A549 treated with AZD2906 at 1 μM for 4 hours (cell line): ENCODE measurements at places on chromosomes 13 and 19. TPM values are rescaled to one million over a fixed set of nuclear protein-coding genes. Genes with fewer than 3 reads are reported as not detected.

The RABAC1 gene
- total RNA-seq: 204 to 299 TPM (median 270 TPM) in 5 replicates

The C19orf73 gene
- 0.91 to 2.0 TPM (median 1.6 TPM) in 5 replicates for total RNA-seq

The TJP3 gene
- 0.25 to 0.59 TPM (median 0.37 TPM) in 5 replicates for total RNA-seq

The CEACAM8 gene
- not detected in 5 replicates for total RNA-seq

The NUFIP1 gene
- total RNA-seq: 5.6 to 7.3 TPM (median 5.9 TPM) in 5 replicates

The CYP2A6 gene
- 0.07 to 0.13 TPM in 2 of 5 replicates, not detected in the others for total RNA-seq

The PRSS57 gene
- total RNA-seq: 0.17 to 0.18 TPM in 2 of 5 replicates, not detected in the others

The ZNF317 gene
- 17.2 to 19.4 TPM (median 18.6 TPM) in 5 replicates for total RNA-seq

The OSCAR gene
- total RNA-seq: 0.18 to 0.42 TPM (median 0.33 TPM) in 5 replicates

The OR4F17 gene
- total RNA-seq: not detected in 5 replicates

The CYP4F22 gene
- 0.31 to 0.50 TPM (median 0.44 TPM) in 5 replicates for total RNA-seq

The OR7D2 gene
- 0.02 TPM in 2 of 5 replicates, not detected in the others for total RNA-seq

The ZNF226 gene
- 17.2 to 21.5 TPM (median 18.9 TPM) in 5 replicates for total RNA-seq

The TFPT gene
- 18.7 to 23.8 TPM (median 19.6 TPM) in 5 replicates for total RNA-seq

The POMP gene
- total RNA-seq: 105 to 113 TPM (median 108 TPM) in 5 replicates

The TGFBR3L gene
- 0.63 to 2.0 TPM (median 1.7 TPM) in 5 replicates for total RNA-seq

The IGSF23 gene
- total RNA-seq: 0.36 to 0.67 TPM (median 0.42 TPM) in 5 replicates

The GRIN2D gene
- 5.6 to 8.5 TPM (median 8.1 TPM) in 5 replicates for total RNA-seq

The SYNGR4 gene
- 2.0 to 3.8 TPM (median 3.0 TPM) in 5 replicates for total RNA-seq

The TMEM91 gene
- total RNA-seq: 4.2 to 6.6 TPM (median 5.9 TPM) in 5 replicates

The ZNF790 gene
- 0.06 to 0.33 TPM (median 0.27 TPM) in 5 replicates for total RNA-seq

The B3GNT3 gene
- 3.8 to 4.5 TPM (median 4.2 TPM) in 5 replicates for total RNA-seq

The TEX26 gene
- not detected in 5 replicates for total RNA-seq

The ZNF98 gene
- total RNA-seq: not detected in 5 replicates

The DPY19L3 gene
- 12.5 to 15.6 TPM (median 12.8 TPM) in 5 replicates for total RNA-seq

The MEIOSIN gene
- 0.03 to 0.06 TPM (median 0.05 TPM) in 5 replicates for total RNA-seq

The ZNF829 gene
- total RNA-seq: 0.29 to 0.40 TPM (median 0.39 TPM) in 5 replicates

The ACP5 gene
- 0.14 to 0.39 TPM (median 0.22 TPM) in 5 replicates for total RNA-seq

The ALG5 gene
- 34.0 to 40.4 TPM (median 35.9 TPM) in 5 replicates for total RNA-seq

The OR7C1 gene
- total RNA-seq: not detected in 5 replicates

The RASGRP4 gene
- total RNA-seq: 0.03 to 0.09 TPM (median 0.07 TPM) in 5 replicates

The LILRA6 gene
- total RNA-seq: 0.06 to 0.08 TPM (median 0.06 TPM) in 5 replicates

The PARP4 gene
- total RNA-seq: 38.8 to 51.3 TPM (median 45.2 TPM) in 5 replicates

The NAPSA gene
- 0.51 to 1.0 TPM (median 0.87 TPM) in 5 replicates for total RNA-seq

The ITGBL1 gene
- 0.97 to 2.0 TPM (median 1.8 TPM) in 5 replicates for total RNA-seq

The TNPO2 gene
- 26.6 to 34.8 TPM (median 30.9 TPM) in 5 replicates for total RNA-seq

The FGF9 gene
- not detected in 5 replicates for total RNA-seq

The KANK2 gene
- 39.9 to 52.5 TPM (median 48.0 TPM) in 5 replicates for total RNA-seq

The CPB2 gene
- total RNA-seq: 0.08 to 0.09 TPM in 2 of 5 replicates, not detected in the others

The CYP4F8 gene
- not detected in 5 replicates for total RNA-seq

The CGB3 gene
- total RNA-seq: not detected in 5 replicates

The RPS28 gene
- 383 to 995 TPM (median 918 TPM) in 5 replicates for total RNA-seq
